ENCODE measurements at places on chromosomes 11 and 22. TPM values are rescaled to one million over a fixed set of nuclear protein-coding genes. Genes with fewer than 3 reads are reported as not detected.

EFCAB6 gene
- polyA plus RNA-seq, result not detected

- H3K27me3 ChIP-seq, result peaks cover 9% of the 10 kb centered on the region
- no peaks in the 10 kb centered on the region for H3K36me3 ChIP-seq
- H3K4me3 ChIP-seq, result no peak overlapping the region
- no peak overlapping the region for H3K27ac ChIP-seq
Observed at GRCh38 chr22:37355174-37355573, 72.1 kb downstream of the ELFN2 start.

GRCh38 chr11:64063777-64064176 is 28.0 kb downstream of the FLRT1 start:
- no peaks in the 10 kb centered on the region for H3K36me3 ChIP-seq
- H3K27ac ChIP-seq, result no peak overlapping the region
- H3K27me3 ChIP-seq, result peaks cover 42% of the 10 kb centered on the region
- no peak for DNase-seq

- no peak for DNase-seq
- no peaks in the 10 kb centered on the region for H3K27me3 ChIP-seq
- H3K4me1 ChIP-seq, result no peaks in the 10 kb centered on the region
- no peaks in the 10 kb centered on the region for H3K36me3 ChIP-seq
- no peak overlapping the region for H3K27ac ChIP-seq
Observed at GRCh38 chr22:27597703-27598444, 203.7 kb downstream of the MN1 start.

GRCh38 chr11:22304337-22304961 is 33.7 kb upstream of the SLC17A6 start:
- peaks cover 7% of the 10 kb centered on the region for H3K27me3 ChIP-seq
- no peak overlapping the region for H3K27ac ChIP-seq
- H3K4me3 ChIP-seq, result no peak overlapping the region
- no peaks in the 10 kb centered on the region for H3K36me3 ChIP-seq
- H3K4me1 ChIP-seq, result no peaks in the 10 kb centered on the region

DNA sequence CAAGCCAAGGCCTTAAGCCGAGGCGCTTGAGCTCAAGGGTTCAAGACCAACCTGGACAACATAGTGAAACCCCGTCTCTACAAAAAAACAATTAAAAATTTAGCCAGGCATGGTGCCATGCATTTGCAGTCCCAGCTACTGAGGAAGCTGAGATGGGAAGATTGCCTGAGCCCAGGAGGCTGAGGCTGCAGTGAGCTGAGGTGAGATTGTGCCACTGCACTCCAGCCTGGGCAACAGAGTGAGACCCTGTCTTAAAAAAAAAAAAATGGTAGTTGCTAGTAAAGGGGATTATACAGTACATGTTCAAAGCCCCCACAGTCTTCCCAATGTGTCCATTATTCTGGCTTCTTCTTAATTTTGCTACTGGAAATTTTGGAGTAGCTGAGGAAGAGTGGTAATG is 18.2 kb downstream of the CABIN1 start:
- no peak overlapping the region for H3K4me3 ChIP-seq
- H3K27ac ChIP-seq, result no peak overlapping the region
- no peaks in the 10 kb centered on the region for H3K36me3 ChIP-seq
- peaks cover 22% of the 10 kb centered on the region for H3K4me1 ChIP-seq

DNA sequence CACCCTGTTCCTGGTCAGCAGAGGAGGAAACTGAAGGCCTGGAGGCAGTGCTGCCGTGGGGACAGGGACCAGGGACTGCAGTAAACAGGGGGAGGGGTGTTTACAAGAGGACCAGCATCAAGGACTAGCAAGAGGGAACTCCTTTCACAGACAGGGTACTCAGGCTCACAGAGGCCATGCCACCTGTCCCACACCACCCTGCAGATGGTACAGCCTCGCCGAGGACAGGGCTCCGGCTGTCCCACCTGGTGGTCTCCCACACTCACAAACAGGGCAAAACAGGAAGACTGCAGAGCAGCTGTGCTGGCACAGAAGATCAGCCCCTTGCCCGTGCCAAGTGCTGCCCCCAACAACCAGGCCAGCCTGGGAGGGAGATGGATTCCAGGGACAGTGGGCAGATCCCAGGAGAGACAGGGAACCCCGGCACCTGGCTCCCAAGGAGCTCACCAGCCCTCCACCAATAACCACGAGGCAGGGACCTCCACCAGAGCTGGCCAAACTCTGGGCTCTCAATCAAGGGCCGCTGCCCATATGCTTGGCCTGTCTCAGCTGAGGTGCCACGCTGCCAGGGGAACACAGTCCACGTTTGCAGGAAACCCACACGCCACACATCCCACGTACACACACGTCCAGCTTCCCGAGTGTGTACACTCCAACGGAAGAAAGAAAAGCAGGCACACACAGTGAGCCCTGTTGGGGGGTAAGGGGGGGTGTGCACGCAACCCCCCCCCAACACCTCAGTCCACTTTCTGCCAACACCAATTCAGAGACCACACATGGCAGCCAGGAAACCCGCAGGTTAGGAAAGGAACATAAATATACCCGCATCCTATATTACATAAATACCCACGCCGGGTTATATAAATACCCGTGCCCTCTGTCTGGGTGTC is 2.1 kb downstream of the CSNK1E start:
- peak overlapping the region; percentile 87 for H3K27ac ChIP-seq
- peaks cover 51% of the 10 kb centered on the region for H3K4me1 ChIP-seq
- H3K4me3 ChIP-seq, result peak overlapping the region; percentile 90
- no peaks in the 10 kb centered on the region for H3K36me3 ChIP-seq
- peak; percentile 39 for DNase-seq
- no peaks in the 10 kb centered on the region for H3K27me3 ChIP-seq

- H3K4me3 ChIP-seq, result no peak overlapping the region
- no peaks in the 10 kb centered on the region for H3K27me3 ChIP-seq
- H3K4me1 ChIP-seq, result peaks cover 7% of the 10 kb centered on the region
- DNase-seq, result no peak
- H3K36me3 ChIP-seq, result peaks cover 9% of the 10 kb centered on the region
Observed at GRCh38 chr11:100769165-100769564, 82.1 kb downstream of the ARHGAP42 start.

DNA sequence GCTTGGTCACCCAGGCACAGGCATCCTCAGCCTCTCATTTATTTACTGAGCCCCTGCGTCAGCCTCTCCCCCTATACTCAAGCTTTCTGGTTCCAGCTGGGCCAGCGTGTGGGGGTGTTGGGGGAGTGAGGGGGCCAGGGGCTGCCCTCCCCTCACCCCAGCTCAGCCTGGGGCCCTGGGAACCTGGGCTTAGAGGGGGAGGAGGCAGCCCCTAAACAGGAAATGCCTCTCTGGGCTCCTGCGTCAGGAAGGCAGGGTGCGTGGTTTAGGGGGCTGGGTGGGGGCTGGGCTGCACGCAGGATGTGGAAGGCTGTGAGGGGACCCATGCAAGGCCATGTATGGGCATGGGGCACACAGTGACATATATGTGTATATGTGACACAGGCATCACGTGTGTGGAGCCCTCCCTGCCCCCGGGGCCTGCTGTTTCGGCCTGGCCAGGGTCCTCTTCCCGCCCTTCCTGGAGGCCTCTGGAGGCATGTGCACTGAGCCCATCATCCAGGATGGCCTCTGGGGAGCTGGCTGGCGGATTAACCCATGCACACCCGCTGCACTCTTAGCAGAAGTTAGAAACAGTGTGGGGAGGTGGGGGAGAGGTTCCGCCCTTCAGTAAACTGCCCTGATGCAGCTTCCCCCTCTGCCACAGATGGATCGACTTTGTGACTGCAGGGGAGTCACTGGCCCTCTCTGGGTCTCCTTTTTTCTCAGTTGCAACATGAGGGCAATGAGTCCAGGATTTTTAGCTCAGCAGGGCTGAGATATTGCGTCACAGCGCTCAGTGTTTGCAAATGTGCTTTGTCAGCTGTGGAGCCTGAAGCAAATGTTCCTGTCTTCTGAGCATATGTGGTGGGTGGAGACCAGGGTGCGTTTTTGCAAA is 1.1 kb upstream of the CD248 start:
- peak overlapping the region; percentile 92 for H3K4me3 ChIP-seq
- peak; percentile 77 for DNase-seq
- H3K27me3 ChIP-seq, result peaks cover 5% of the 10 kb centered on the region
- peak overlapping the region; percentile 98 for H3K27ac ChIP-seq
- peaks cover 39% of the 10 kb centered on the region for H3K4me1 ChIP-seq

- no peak for DNase-seq
- no peaks in the 10 kb centered on the region for H3K36me3 ChIP-seq
- no peak overlapping the region for H3K27ac ChIP-seq
- peaks cover 48% of the 10 kb centered on the region for H3K27me3 ChIP-seq
- no peak overlapping the region for H3K4me3 ChIP-seq
Observed at GRCh38 chr11:33802194-33802950, 28.1 kb upstream of the FBXO3 start.

DNA sequence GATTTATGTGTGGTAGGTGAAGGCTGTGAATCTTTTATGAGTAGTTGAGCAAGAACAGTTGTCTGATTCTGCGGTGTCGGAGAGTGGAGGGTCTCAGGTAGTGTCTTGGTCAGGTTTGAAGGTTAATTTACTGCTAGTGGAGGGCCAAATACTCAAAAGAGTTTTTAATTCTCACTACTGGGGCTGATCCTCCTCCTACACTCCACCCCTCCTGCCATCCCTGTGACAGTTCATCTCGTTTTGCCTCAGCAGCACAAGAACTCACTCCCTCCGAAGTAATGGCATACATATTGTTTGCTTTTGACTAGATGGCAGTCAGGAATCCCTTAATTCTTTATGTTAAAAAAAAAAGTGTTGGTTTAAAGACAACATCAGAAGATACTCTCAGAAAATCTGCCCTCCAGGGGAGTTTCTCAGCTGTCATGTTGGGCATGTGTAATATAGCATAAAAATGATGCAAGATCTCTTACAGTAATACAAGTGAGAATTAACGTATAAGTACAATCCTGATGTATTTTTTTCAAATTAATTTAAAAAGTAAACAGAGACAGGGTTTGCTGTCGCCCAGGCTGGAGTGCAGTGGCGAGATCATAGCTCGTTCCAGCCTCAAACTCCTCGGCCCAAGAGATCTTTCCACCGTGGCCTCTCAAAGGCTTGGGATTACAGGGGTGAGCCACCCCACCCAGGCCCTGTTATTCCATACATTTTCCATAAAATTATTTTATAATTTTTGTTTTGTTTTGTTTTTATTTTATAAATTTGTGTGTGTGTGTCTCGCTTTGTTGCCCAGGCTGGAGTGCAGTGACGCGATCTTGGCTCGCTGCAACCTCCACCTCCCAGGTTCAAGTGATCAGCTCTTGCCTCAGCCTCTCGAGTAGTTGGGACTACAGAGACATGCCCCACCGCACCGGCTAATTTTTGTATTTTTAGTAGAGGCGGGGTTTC is 1.3 kb downstream of the FAR1 start:
- DNase-seq, result no peak
- H3K27me3 ChIP-seq, result peaks cover 6% of the 10 kb centered on the region
- H3K36me3 ChIP-seq, result no peaks in the 10 kb centered on the region
- peaks cover 49% of the 10 kb centered on the region for H3K4me1 ChIP-seq
- peak overlapping the region; percentile 92 for H3K4me3 ChIP-seq

DNA sequence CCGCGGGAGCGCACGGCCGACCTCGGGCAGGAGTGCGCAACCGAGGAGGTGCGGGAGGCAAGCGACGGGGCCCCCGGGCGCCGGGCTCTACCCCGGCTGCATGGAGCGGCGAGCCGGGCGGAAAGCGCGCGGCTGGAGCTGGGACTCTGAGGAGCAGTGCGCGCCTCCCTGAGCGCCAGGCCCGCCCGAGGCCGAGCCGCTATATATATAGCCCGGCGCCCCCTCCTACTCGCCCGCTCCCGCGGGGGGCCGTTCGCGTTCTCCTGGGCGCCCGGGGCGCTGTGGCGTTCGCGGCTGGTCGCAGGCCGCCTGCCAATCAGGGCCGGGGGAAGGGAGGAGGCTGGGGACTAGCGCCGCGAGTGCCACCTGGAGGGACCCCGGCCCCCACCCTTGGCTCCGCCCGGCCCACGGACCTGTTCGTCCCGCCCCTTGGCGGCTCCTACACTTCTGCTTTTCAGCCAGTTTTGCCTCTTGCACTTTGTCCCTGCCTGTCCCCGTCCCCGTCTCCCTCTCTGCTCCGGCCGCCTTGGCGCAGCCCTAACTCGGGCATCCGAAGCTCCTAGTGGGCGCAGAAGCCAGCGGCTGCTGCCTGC is at the start of gene FGF4:
FGF4 (minus strand) TSS at position 179 of the 593 bp plus-strand sequence. CDS start 257 bp downstream, outside the sequence.
- H3K27ac ChIP-seq, result no peak within 1 kb of the TSS
- no peak within 1 kb of the TSS for H3K4me3 ChIP-seq
- no peaks in the 10 kb centered on the region for H3K4me1 ChIP-seq
- H3K36me3 ChIP-seq, result no peaks in the 10 kb centered on the region

GRCh38 chr11:120940160-120940848 is 83.6 kb upstream of the TBCEL start:
- H3K27me3 ChIP-seq, result peaks cover 47% of the 10 kb centered on the region
- no peak for DNase-seq
- H3K27ac ChIP-seq, result no peak overlapping the region
- H3K4me1 ChIP-seq, result no peaks in the 10 kb centered on the region
- H3K36me3 ChIP-seq, result peaks cover 5% of the 10 kb centered on the region

DNA sequence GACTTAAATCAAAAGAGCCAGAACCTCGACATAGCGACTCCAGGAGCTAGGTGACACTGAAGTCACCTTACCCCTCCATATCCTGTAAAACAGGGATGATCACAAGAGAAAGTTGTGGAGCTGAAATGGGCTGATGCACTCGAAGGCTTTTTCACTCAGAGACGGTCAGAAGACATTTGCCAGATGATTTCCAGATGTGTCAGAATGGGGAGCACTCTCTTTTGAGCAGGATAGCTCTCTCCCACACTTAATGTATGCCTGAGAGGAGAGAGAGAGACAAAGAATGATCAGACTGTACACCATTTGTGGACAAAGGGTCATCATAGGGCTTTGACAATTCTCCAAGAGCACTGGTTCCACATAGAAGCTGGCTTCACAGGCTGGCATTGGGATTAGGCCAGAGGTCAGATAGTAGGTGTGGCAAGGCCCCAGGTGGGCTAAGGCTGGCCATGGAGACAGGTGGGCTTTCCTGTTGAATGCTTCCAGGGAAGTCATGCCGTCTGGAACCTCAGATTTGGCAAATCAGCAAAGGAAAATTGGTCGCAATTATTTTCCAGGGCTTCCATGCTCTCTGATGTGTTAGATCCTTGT is 42.3 kb upstream of the ETS1 start:
- H3K4me3 ChIP-seq, result peak overlapping the region; percentile 80
- H3K36me3 ChIP-seq, result no peaks in the 10 kb centered on the region
- H3K4me1 ChIP-seq, result peaks cover 81% of the 10 kb centered on the region
- H3K27me3 ChIP-seq, result no peaks in the 10 kb centered on the region
- DNase-seq, result no peak

DNA sequence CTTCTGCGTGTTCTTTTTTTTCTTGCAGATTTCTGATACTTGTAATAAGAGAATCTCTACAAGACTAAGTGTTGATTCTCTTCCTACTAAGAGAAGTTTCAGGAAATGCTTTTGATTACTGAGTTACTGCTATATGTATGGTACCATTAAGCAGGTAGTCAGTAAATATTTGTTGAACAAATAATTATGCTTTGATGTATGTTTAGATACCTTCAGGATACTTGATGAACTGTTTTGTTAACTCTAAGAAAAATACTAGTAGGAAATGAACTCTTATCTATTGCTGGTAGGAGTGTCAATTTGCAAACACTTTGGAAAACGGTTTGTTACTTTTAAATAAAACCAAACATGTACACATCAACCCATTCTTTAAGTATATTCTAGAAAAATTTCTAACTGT is 90.6 kb downstream of the TMEM135 start:
- H3K27me3 ChIP-seq, result no peaks in the 10 kb centered on the region
- no peak for DNase-seq
- no peaks in the 10 kb centered on the region for H3K4me1 ChIP-seq
- no peak overlapping the region for H3K4me3 ChIP-seq
- H3K27ac ChIP-seq, result peak overlapping the region; percentile 2
- no peaks in the 10 kb centered on the region for H3K36me3 ChIP-seq

GRCh38 chr22:36853407-36854099 is 7.3 kb upstream of the NCF4 start:
- no peaks in the 10 kb centered on the region for H3K36me3 ChIP-seq
- peak overlapping the region; percentile 76 for H3K27ac ChIP-seq
- peak; percentile 77 for DNase-seq
- peaks cover 20% of the 10 kb centered on the region for H3K4me1 ChIP-seq
- peak overlapping the region; percentile 79 for H3K4me3 ChIP-seq
